ENCODE measurements at places on chromosomes 6 and 20.

DNA sequence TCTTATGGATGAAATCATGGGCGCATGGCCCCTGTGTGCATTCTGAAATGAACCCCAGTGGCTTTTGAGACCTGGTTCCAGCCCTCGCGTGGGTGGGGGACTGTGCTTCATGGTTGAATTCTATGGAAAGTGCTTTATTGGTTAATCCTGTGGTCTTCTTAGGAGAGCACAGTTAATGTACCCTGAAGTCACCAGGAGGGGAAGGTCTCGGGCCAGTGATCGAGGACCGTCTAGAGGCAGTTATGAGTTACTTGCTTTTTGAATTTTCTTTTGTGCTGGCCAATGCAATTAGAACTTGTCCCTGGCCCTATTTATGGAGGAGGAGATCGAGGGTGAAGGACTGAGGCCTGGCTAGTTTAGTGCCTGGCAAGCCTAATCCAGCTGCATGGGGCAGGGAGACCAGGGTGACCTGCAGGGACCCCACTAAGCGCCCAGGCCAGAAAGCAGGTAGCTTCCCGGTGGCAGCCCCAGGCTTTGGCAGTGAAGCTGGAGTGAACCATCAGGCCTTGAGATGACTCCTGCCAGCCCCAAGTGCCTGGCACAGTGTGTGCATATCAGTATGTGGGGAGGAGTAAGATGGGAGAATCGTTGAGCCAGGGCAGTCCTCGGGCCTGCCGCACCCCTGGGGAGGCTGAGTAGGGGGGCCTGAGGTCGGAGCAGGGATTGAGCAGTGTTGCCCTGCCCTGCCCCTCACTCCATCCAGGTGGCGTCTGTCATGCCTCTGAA, 144.6 kb upstream of the RNF24 start:
- no peak for DNase-seq

DNA sequence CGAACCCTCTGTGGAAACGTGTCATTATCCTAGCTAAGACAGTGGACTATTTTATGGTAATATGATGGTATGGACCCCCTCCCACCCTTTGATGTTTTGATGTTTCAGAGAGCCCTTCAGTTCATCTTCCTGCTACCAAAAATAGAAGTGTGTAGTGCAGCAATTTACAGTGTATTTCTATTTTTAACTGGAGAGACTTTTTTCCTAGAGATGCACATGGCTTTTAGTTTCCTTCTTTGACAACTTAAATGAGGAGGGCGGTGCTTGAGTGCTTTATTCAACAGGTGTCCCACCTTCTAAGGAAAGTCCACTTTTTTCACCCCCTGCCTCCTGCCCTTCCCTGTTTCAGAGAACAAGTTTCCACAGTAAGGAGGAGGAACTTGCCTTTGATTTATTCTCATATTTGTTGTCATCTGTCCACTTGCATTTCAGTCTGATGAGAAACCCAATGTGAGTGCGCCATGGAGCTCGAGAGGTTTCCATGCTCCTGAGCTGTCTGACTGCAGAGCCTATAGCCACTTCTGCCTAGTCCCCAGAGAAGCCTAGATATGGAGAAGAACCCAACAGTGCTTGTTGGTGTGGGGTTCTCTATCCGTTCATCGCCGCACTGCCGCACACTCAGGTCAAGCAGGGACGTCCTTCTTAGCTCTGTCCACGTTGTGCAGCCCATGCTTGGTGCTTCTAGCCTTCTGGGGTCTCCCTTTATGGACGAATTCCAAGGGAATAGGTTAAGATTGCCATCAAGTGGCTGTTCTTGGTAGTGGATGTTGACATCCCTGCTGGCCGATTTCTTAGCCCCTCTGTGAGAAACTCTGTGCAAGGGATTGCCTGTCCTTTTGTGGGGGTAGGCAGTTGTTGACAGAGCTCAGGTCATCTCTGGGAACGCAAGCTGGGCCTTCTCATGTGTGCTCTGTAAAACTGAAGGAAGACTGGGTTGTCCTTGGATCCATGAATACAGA, 144.2 kb downstream of the JARID2 start:
- DNase-seq: peak; percentile 63

DNA sequence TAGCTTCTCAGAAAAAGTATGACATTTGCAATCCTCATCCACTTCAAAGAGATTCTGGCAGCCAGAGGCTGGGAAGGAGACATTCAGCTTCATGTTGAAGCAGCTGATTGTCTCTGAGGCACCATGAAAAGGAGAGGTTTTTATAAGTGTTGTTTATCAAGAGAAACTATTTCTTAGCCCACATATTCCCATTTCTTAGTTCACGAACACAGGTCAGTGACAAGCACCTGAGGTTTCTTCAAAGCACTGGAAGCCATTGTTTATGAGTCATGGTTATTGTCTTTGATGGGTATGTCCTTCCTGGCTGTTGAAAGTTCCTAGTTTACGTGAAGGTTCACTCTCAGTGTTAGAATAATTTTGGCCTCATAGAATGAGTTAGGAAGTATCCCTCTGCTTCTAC, 3.0 kb upstream of the DDX43 start:
- DNase-seq: no peak

GRCh38 chr20:38119446-38119845, 45.6 kb downstream of the TGM2 start:
- no peak for DNase-seq

- no peak for DNase-seq
Measured at GRCh38 chr6:32920715-32921114, 20.1 kb downstream of the HLA-DMB start.

DNA sequence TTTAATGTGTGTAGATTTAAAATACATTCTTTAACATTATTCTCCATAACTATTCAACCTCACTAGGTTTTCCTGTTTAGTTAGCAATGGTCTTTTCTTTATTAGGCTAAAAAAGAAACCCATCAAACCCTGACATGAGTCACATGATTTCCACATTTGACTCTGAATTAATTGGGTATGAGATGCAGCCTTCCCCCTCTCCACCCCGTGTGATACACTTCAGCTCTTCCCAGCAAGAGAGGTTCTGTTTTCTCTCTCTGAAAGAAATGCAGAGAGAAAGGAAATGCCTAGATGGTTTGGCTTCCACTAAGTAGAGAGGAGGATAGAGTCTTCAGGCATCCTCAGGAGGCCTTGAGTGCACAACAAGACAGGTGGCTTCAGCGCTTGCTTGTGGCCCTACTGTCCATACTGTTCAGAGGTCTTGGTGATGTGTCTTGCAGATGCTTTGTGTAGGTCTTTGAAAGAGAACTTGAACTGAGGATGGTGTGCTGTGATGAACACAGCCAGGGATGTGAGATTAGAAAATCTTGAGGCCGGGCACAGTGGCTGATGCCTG, 17.3 kb downstream of the FARS2 start:
- no peak for DNase-seq

DNA sequence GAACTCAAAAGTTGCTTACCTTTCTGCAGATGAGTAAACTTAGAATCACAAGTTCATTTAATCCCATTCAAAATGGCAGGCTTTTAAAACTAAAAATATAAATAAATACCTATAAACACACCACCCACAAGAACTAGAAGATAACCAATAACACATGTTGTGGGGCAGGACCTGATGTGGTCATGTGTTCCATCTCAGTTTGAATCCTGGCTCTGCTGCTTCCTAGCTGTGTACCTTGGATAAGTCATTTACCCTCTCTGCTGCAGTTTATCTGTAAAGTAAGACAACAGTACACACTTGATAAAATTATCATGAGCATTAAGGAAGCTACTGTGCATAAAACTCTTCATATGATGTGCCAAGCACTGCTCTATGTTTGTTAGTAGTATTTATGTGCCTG, 22.0 kb downstream of the TRIM27 start:
- no peak for DNase-seq

- no peak for DNase-seq
Measured at GRCh38 chr6:137877606-137878005, 10.5 kb downstream of the TNFAIP3 start.

GRCh38 chr20:34945315-34946077, 10.1 kb downstream of the GSS start:
- DNase-seq: no peak

DNA sequence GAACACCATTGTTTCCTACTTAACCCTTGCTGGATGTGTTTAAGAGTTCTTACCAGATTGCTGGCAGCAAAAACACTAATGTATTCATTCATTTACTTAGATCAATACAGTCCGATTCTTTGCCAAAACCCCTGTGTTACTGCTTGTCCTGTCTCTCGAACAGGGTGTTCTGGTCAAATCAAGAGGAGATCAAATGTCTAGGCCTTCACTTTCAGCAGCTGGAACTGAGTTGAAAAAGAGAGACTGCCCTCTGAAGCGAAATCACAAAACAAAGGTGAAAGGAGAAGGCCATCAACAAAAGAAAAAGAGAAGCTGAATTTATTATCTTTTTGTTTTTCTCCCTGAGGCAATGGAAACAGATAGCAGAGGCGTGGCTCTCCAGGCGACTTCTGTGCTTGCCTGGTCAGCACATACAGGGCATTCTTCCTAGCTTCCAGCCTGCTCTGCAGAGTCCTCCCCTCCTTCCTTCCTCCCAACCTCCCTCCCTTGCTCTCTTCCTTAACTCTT, 44.1 kb upstream of the GCM1 start:
- DNase-seq: peak; percentile 12

GRCh38 chr20:50446351-50447101, 63.7 kb upstream of the PTPN1 start:
- DNase-seq: no peak

GRCh38 chr6:71486461-71486860, 197.8 kb downstream of the OGFRL1 start:
- no peak for DNase-seq

DNA sequence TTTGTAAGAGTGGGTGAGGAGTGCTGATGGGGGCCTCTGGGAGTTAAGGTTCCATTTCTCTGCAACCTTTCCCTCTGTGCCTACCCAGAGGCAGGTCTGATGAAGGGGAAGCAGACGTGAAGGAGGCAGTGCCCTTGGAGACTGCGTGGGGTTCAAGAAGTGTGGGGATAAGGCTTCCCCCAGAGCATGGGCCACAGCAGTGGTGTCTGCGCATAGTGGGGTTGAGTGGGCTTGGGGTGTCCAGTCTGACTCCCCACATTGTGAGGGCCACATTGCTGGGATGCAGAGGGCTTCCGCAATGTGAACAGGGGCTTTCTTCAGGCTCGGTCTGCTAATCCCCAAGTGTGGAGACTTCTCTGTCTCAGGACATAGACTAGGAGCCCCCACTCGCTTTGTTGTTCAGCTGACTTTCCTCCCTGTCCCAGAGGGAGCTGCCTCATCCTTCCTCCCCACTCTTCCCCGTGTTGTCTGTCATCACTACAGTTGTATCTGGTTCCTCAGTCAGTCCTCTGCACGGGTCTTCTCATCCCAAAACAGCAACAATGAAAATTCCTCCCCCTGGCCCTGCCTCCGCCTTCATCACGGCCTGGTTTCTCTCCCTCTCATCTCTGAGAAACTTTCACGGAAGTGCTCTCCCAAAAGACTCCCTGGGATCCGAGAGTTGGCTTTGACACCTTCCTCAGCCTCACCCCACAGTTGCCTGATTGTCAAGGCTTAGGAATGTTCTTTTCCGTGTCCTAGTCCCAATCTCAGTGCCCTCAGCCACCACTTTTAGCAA, 2.8 kb downstream of the EBF4 start:
- no peak for DNase-seq

DNA sequence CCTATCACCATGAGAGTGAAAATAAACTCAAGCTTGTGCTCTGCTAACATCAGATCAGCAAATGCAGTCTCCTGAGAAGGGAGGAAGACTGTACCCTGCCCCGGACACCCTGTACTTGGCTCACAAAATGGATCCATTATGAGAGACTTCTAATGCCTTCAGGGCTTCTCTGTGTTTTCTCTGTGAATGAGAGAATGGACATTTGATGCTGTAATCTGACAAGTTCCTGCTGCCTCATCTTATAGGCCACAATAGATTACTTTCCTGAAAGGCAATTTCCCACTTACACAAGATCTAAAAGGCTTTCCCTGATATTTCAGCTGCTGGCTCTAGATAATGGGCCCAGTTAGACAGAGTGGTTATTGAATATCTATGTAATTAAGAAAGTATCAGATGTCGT, 117.2 kb downstream of the OTOR start:
- DNase-seq: no peak

GRCh38 chr6:150272264-150272975, 96.4 kb upstream of the IYD start:
- no peak for DNase-seq

DNA sequence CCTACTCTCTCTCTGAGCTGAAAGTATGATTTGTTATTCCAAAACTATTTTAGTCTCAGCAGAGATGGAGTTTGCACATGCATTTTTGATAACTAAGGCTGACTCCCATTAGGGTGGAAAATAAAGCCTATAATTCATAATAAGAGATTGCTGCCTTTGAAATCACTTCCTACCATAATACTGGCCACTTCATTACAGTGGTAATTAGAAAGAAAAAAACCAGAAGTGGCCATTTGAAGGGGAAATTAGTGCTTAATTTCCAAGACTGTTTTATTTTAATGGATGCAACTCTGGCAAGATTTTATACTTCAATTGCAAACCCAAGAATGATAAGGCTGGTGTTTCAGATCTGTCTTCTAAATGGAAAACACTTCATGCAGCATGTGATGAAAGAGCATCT, 43.4 kb downstream of the SLC35B3 start:
- DNase-seq: no peak

DNA sequence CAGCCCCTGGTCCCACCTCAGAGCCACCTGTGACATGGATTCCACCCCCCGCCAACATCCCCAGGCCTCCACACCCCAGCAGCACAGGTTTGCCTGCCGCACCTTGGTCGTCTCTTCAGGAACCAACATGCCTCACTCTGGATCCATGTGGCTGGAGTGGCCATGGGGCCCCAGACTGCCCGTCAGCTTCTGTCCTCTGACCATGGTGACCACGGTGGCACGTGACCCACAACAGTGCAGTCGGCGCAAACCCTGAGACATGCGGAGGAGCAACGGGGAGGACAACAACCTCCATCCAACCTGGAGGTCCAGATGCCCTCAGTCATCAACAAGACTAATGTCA, 85.6 kb downstream of the ANKRD60 start:
- DNase-seq: no peak

DNA sequence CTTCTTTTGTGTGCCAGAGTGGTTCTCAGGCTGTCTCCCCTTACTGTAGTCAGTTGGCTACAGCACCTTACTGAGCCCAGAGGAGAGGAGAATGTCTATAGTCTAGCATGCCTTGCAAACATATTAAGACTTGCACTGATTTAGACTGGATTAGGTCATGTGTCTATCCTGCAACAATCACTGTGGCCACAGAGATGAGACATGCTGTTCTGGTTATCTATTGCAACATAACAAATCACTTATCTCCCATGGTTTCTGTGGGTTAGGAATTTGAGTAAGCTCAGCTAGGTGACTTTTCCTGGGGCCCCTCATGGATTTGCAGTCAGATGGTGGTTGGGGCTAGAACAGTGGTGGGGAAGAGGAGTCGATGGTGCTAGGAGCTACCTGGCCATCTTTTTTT, 261.3 kb downstream of the SOD2 start:
- no peak for DNase-seq

DNA sequence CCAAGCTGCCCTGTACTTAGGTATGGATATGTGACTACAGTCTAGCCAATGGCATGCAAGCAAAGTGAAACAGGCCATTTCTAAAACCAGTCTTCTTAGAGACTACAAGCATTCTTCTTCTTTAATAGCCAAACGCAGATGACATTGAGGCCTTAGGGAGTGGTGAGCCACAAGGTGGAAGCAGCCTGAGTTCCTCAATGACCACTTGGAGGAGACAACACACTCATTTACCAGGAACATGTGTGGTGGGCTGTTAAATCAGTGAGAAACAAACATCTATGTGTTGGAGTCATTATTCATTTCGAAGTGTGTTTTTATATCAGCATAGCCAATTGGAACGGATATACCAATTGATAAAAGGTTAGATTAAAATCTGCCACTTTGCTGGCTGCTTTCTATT, 122.0 kb downstream of the GFRAL start:
- no peak for DNase-seq
